Left ventricle myocardium inferior (tissue), 1 donor: ENCODE measurements at places on chromosomes 2 and 18. TPM values are rescaled to one million over a fixed set of nuclear protein-coding genes. Genes with fewer than 3 reads are reported as not detected.

Gene SNTG2
- total RNA-seq: 0.47 TPM

GRCh38 chr2:175203621-175204496 is 22.3 kb upstream of the ATP5MC3 start:
- DNase-seq: no peak

DNA sequence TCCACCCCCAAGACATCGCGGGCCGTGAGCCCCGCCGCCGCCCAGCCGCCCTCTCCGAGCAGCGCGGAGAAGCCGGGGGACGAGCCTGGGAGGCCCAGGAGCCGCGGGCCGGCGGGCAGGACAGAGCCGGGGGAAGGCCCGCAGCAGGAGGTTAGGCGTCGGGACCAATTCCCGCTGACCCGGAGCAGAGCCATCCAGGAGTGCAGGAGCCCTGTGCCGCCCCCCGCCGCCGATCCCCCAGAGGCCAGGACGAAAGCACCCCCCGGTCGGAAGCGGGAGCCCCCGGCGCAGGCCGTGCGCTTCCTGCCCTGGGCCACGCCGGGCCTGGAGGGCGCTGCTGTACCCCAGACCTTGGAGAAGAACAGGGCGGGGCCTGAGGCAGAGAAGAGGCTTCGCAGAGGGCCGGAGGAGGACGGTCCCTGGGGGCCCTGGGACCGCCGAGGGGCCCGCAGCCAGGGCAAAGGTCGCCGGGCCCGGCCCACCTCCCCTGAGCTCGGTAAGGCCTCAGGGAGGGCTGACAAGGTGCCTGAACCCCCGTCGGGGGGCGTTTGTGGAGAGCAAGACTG is 14.2 kb downstream of the SPEG start:
- no peak for DNase-seq

DNA sequence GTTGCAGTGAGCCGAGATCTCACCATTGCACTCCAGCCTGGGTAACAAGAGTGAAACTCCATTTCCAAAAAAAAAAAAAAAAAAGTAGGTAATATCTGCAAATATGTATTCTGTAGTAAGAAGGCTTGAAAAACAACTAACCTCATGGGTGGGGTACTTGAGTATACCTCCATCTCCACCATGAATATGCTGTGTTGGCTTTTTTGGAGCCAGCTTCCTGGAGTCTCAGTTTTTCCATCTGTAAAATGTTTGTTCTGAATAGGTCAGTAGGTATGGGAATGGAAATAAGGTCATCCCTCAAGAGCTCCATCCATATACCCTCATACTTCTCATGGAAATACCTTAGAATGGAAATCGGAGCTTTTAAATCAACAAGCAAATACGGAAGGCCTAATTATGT is 430.0 kb upstream of the FAM98A start:
- DNase-seq: no peak

- no peak for DNase-seq
Observed at GRCh38 chr2:144621266-144621665, 101.3 kb upstream of the ZEB2 start.

DNA sequence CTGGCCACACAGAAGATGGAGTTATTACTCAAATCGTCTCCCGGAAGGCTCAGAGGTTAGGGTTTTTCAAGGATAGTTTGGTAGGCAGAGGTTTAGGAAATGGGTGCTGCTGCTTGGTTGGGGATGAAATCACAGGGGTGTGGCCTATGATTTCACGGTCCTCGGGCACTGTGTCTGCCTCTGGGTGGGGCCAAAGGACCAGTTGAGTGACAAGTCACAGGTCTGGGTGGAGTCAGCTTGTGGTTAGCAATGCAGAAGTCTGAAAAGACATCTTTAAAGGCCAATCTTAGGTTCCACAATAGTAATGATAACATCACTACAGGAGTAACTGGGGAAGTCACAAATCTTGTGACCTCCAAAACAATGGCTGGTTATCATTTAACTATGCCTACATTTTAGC is 387.8 kb downstream of the ZNF521 start:
- no peak for DNase-seq

- DNase-seq: no peak
Observed at GRCh38 chr2:201900362-201900761, 94.0 kb downstream of the CDK15 start.

DNA sequence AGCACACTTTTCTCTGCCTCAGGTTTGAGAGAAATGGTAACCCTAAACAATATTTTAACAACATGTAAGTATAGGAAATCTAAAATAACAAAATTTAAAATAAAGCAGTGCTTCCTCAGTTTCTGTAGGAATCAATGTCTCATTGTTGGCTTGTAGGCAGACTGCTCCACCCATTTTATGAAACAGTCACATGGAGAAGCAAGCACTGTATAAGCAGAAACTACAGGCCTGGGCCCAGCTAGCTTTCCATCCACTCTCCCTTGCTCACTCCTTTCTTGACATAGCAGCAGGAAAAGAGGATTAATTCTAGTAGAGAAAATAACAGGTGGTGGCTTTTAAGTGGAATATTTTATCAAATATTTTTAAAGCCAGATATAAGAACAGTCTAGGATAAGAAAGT is 97.2 kb downstream of the PLEKHM3 start:
- no peak for DNase-seq
